ENCODE measurements at places on chromosomes 16 and 17. TPM values are rescaled to one million over a fixed set of nuclear protein-coding genes. Genes with fewer than 3 reads are reported as not detected.
A peak's percentile ranks its signal among the peaks of the same experiment; 100 is the strongest.

GRCh38 chr17:48610282-48611211 is at the start of gene HOXB7:
Gene HOXB7, minus strand, starts transcription at chr17:48611017. Its CDS starts 99 bp downstream, at chr17:48610918.
- no peaks in the 10 kb centered on the region for H3K36me3 ChIP-seq
- peak within 1 kb of the TSS; percentile 57 for H3K27ac ChIP-seq
- peak; percentile 59 for DNase-seq
- peaks cover 46% of the 10 kb centered on the region for H3K27me3 ChIP-seq
- H3K4me3 ChIP-seq = peak within 1 kb of the TSS; percentile 90

DNA sequence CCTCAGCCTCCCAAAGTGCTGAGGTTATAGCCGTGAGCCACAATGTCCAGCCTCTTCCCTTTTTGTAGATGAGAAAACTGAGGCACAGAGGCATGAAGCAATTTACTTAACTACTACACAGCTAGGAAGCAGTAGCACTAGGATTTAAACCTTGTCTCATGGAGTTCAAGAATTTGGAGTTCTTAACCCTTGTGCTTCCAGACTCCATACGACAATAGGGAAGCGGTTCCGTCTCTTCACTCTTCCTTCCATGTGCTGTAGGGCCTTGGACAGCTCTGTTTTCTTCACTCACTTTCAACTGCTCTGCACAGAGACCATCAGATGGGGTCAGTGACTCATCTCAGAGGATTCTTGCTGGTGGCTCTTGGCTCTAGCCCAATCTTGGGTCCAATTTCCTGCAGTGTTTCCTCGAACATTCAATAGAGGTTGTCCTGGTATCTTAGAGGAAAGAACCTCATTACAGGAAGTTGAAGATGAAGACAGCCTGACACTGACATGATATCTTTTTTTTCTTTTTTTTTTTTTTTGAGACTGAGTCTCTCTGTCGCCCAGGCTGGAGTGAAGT is 19.3 kb downstream of the ITGAL start:
- H3K27me3 ChIP-seq = no peaks in the 10 kb centered on the region
- H3K4me3 ChIP-seq = no peak overlapping the region
- H3K36me3 ChIP-seq = peaks cover 61% of the 10 kb centered on the region
- peak overlapping the region; percentile 44 for H3K27ac ChIP-seq
- H3K4me1 ChIP-seq = peaks cover 13% of the 10 kb centered on the region
- no peak for DNase-seq

- no peak overlapping the region for H3K4me3 ChIP-seq
- no peak for DNase-seq
- H3K4me1 ChIP-seq = no peaks in the 10 kb centered on the region
- no peak overlapping the region for H3K27ac ChIP-seq
- H3K27me3 ChIP-seq = no peaks in the 10 kb centered on the region
- H3K36me3 ChIP-seq = no peaks in the 10 kb centered on the region
Measured at GRCh38 chr17:59870482-59870881, 22.3 kb downstream of the TUBD1 start.

DNA sequence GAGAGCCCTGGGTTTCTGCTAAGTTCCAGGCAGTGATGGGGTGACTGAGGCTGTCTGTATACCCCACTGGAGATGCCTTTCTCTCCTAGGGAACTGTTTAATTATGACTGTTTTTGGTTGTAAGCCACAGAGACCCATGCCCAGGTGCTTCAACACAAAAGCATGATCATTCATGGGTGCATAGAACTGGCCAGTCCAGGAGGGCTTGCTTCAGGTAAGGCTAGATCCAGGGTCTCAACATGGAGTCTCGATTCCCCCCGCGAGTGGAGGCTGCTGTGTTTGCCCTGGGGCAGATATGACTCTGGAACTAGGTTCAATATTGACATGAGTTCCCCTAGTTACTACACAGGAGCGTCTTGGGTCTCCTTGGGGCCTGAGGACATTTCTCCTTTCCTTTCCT is 17.8 kb downstream of the NAGPA start:
- H3K36me3 ChIP-seq = no peaks in the 10 kb centered on the region
- H3K4me3 ChIP-seq = no peak overlapping the region
- no peaks in the 10 kb centered on the region for H3K4me1 ChIP-seq
- DNase-seq = no peak
- no peaks in the 10 kb centered on the region for H3K27me3 ChIP-seq
- no peak overlapping the region for H3K27ac ChIP-seq

DNA sequence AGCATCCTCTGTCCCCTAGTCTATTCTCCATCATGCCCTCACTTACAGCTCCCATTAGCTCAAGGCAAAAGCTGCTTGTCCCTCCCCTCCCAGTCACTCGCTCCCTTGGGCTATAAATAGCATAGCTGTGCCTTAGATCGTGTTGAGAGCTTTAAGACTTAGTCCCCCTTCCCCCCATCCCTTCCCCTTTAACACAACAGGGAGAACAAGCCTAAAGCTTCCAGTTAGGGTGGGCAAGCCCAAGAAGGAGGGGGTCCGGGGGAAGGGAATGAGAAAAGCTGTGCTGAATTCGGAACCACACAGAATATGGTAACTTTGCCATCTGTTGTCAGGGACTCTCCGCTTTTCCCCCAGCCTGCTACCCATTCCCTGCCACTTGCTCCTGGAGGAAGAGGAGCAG is 4.9 kb upstream of the HIGD1B start:
- H3K27ac ChIP-seq = no peak overlapping the region
- no peaks in the 10 kb centered on the region for H3K36me3 ChIP-seq
- no peak overlapping the region for H3K4me3 ChIP-seq
- no peaks in the 10 kb centered on the region for H3K4me1 ChIP-seq
- no peaks in the 10 kb centered on the region for H3K27me3 ChIP-seq

- no peak overlapping the region for H3K4me3 ChIP-seq
- no peak overlapping the region for H3K27ac ChIP-seq
- DNase-seq = no peak
Measured at GRCh38 chr16:81431554-81432353, 12.9 kb upstream of the CMIP start.

DNA sequence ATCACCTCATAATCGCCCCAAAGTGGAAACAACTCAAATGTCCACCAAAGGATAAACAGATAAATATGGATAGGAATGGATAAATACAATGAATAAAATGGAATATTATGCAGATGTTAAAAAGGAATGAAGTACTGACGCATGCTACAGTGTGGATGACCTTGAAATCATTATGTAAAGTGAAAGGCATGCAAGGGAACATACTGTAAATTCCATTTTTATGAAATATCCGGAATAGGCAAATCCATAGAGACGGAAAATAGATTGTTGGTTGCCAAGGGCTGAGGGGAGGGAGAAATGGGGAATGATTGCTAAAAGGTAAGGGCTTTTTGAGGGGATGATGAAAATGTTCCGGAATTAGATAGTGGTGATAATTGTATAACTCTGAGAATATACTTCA is 36.0 kb downstream of the STAT5B start:
- DNase-seq = no peak
- no peaks in the 10 kb centered on the region for H3K4me1 ChIP-seq
- H3K27ac ChIP-seq = no peak overlapping the region
- no peaks in the 10 kb centered on the region for H3K27me3 ChIP-seq
- H3K4me3 ChIP-seq = no peak overlapping the region

DNA sequence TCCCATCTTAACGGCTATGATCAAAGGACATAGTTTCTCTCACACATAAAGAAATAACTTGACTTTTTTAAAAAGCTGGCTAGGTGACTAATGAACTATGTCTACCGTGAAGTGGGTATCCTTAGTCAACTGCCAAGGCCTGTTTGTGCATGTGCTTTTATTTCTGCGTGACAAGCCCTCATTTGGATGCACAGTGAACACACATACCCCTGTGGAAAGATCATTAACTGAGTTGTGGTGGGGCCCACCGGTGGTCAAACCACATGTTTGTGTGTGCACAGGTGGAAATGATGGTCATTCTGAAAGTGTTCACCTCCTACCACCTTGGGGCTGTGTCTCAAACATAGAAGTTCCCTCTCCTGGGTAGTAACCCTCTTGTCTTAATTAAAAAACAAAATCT is 256.1 kb upstream of the SALL1 start:
- no peaks in the 10 kb centered on the region for H3K27me3 ChIP-seq
- no peak overlapping the region for H3K27ac ChIP-seq
- no peak for DNase-seq
- H3K4me3 ChIP-seq = no peak overlapping the region
- H3K4me1 ChIP-seq = no peaks in the 10 kb centered on the region

GRCh38 chr16:88526906-88527185 is 43.4 kb upstream of the ZC3H18 start:
- no peaks in the 10 kb centered on the region for H3K36me3 ChIP-seq
- H3K27me3 ChIP-seq = no peaks in the 10 kb centered on the region
- H3K4me1 ChIP-seq = peaks cover 7% of the 10 kb centered on the region
- no peak overlapping the region for H3K4me3 ChIP-seq

DNA sequence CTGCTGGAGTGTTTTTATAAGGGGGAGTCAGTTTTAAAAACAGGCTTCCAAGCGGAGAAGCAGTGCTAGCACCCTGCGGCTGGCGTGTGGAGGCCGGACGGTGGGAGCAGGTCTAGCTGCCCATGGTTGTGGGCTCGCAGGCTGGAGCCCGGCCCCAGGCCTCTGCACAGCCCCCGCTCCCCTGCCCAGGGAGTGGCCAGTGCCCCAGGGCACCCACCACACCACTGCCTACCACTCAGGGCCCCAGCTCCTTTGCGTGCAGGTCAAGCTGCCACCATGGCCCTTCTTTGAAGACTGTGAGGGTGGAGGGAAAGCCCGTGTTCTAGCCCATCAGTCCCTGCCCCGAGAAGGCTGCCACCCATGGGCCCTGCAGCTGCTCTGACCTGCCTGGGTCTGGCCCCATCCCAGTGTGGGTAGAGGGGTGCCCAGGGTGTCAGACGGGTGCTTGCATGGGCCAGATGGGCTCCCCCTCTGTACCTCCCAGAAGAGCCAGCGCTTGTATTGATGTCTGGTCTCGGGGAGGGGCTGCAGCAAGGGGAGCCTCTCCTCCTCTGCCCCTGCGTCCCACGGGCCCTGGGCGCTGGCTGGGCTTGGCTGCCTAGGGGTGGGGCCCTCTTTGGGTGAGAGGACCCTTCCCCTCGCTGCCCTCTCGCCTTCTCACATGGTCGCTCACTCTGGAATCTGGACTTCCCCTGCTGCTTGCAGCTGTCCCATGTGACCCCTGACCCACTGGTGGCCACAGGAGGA is 1.5 kb upstream of the NUDT16L1 start:
- no peak overlapping the region for H3K4me3 ChIP-seq
- no peak for DNase-seq
- no peak overlapping the region for H3K27ac ChIP-seq
- H3K36me3 ChIP-seq = peaks cover 14% of the 10 kb centered on the region

- peaks cover 34% of the 10 kb centered on the region for H3K36me3 ChIP-seq
- DNase-seq = no peak
- H3K4me3 ChIP-seq = no peak overlapping the region
- H3K27me3 ChIP-seq = no peaks in the 10 kb centered on the region
- H3K4me1 ChIP-seq = peaks cover 69% of the 10 kb centered on the region
- H3K27ac ChIP-seq = no peak overlapping the region
Measured at GRCh38 chr17:39920218-39921210, 2.1 kb upstream of the GSDMB start.

- H3K36me3 ChIP-seq = no peaks in the 10 kb centered on the region
- no peak overlapping the region for H3K4me3 ChIP-seq
- no peaks in the 10 kb centered on the region for H3K27me3 ChIP-seq
- H3K4me1 ChIP-seq = peaks cover 3% of the 10 kb centered on the region
Measured at GRCh38 chr17:17298108-17298507, 5.1 kb upstream of the NT5M start.

DNA sequence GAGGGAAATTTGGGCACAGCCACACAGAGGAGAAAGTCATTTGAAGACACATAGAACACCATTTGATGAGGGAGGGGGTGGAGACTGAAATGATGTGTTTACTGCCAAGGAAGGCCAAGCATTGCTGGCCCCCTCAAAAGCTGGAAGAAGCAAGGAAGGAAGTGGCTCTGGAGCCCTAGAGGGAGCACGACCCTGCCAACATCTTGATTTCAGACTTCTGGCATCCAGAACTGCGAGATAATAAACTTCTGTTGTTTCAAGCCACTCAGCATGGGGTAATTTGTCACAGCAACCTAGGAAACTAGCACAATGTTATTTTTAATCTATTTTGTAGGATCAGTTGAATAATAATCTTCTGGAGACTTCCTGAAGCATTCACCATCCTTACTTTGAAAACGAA is 314.8 kb upstream of the GOT2 start:
- H3K36me3 ChIP-seq = no peaks in the 10 kb centered on the region
- H3K27ac ChIP-seq = no peak overlapping the region
- no peaks in the 10 kb centered on the region for H3K27me3 ChIP-seq
- DNase-seq = no peak

- H3K4me3 ChIP-seq = no peak overlapping the region
- peaks cover 40% of the 10 kb centered on the region for H3K4me1 ChIP-seq
- H3K27ac ChIP-seq = peak overlapping the region; percentile 73
- H3K27me3 ChIP-seq = no peaks in the 10 kb centered on the region
- peak; percentile 61 for DNase-seq
Measured at GRCh38 chr17:82231562-82232321, 2.9 kb downstream of the SLC16A3 start.

- no peaks in the 10 kb centered on the region for H3K27me3 ChIP-seq
- no peak overlapping the region for H3K27ac ChIP-seq
- DNase-seq = no peak
- H3K4me3 ChIP-seq = no peak overlapping the region
Measured at GRCh38 chr17:60090417-60090816, 11.7 kb upstream of the HEATR6 start.

DNA sequence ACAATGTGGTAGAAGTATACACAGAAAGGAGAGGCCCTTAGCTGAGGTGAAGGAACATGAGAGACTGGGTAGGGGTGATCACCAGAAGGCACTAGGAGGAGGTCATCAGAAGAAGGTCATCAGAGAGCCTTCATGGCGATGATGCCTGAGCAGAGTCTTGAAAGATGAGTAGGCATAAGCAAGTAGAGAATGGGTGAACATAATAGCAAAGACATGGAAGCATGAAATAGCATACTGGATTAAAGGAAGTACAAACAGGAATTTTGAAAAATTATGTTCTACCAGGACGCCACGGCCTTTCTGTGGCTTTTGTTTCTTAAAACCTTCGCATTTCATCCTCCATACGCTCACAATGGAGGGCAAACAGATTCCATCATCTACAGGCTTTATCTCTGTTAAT is 2.9 kb downstream of the IKZF3 start:
- H3K4me1 ChIP-seq = peaks cover 46% of the 10 kb centered on the region
- peak overlapping the region; percentile 23 for H3K4me3 ChIP-seq
- no peak for DNase-seq
- no peaks in the 10 kb centered on the region for H3K36me3 ChIP-seq
- peak overlapping the region; percentile 28 for H3K27ac ChIP-seq

- peaks cover 7% of the 10 kb centered on the region for H3K27me3 ChIP-seq
- H3K4me3 ChIP-seq = no peak overlapping the region
- H3K27ac ChIP-seq = no peak overlapping the region
- H3K4me1 ChIP-seq = peaks cover 24% of the 10 kb centered on the region
- H3K36me3 ChIP-seq = no peaks in the 10 kb centered on the region
Measured at GRCh38 chr17:7292729-7293128, 1.7 kb downstream of the YBX2 start.

DNA sequence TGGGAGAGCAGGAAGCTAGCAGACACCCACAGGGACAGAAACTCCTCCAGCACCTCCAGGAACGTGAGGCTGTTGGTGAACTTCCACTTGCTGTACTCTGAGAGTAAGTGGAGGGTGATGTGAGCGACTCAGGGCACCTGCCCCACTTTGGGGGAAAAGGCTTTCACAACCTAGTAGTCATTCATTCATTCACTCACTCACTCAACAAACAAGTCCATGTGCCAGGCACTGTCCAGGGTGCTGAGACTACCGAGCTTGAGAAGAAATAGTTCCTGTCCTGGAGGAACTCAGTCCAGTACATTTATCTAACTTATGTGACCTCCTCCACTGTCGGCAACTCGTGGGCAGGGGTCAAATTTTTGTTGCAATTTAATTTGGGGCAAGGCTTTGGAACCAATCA is 26.6 kb downstream of the LGALS9 start:
- H3K4me3 ChIP-seq = no peak overlapping the region
- H3K27ac ChIP-seq = no peak overlapping the region
- no peaks in the 10 kb centered on the region for H3K4me1 ChIP-seq
- no peaks in the 10 kb centered on the region for H3K36me3 ChIP-seq
- no peak for DNase-seq
- no peaks in the 10 kb centered on the region for H3K27me3 ChIP-seq

BRIP1 gene
- 11.3 TPM for total RNA-seq

LPO gene
- not detected for total RNA-seq

APPBP2 gene
- 29.5 TPM for total RNA-seq

NPIPA5 gene
- total RNA-seq = 12.4 TPM
